CD4-positive, alpha-beta T cell (primary cell): ENCODE measurements at places on chromosomes 5 and 9.
A peak's percentile ranks its signal among the peaks of the same experiment; 100 is the strongest.

DNA sequence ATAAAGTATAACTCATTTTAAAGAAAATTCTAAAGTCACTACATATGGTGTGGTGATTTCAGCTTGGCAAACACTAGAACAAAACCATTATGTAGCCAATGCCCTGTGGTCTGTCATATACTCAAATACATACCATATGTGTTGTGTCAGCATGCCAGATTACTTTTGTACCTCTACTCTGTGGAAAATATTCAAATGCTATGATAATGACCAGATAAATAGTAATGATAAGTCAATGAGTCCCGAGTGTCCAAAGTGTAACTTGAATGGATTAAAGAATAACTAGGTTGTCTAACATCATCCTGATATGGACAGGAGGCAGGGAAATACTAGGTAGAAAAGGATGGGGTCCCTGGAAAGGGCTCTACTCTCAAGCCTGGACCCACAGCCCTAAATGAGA lies 58.0 kb upstream of the IL6ST start:
- H3K27ac ChIP-seq = no peak overlapping the region
- no peak overlapping the region for H3K4me3 ChIP-seq
- DNase-seq = no peak
- no peaks in the 10 kb centered on the region for H3K36me3 ChIP-seq

DNA sequence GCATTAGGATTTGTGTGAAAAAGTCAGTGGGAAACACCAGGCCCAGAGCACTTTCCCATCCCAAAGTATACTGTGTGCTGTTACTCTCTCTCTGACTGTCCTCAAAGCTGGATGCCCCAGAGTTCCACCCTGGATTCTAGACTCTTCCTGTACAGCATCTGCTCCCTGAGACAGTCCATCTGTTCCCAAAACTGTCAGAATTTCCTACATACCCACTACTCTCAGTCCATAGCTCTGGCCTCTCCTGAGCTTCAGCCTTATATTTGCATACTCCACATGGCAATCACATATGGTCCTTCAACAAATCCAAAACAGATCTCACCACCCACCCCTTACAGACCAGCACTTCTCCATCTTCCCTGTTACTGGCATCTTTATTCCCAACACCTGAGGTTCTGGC lies 9.5 kb downstream of the ELP1 start:
- H3K27ac ChIP-seq = no peak overlapping the region
- DNase-seq = no peak
- peaks cover 83% of the 10 kb centered on the region for H3K36me3 ChIP-seq
- no peaks in the 10 kb centered on the region for H3K27me3 ChIP-seq
- H3K4me1 ChIP-seq = no peaks in the 10 kb centered on the region

- DNase-seq = no peak
- no peaks in the 10 kb centered on the region for H3K4me1 ChIP-seq
- no peaks in the 10 kb centered on the region for H3K27me3 ChIP-seq
- no peak overlapping the region for H3K27ac ChIP-seq
- H3K36me3 ChIP-seq = no peaks in the 10 kb centered on the region
- no peak overlapping the region for H3K4me3 ChIP-seq
These were observed 26.2 kb downstream of the GRIA1 start for GRCh38 chr5:153516504-153517240.

GRCh38 chr5:56839062-56839461 lies 23.7 kb downstream of the MAP3K1 start:
- no peaks in the 10 kb centered on the region for H3K36me3 ChIP-seq
- no peak overlapping the region for H3K27ac ChIP-seq
- no peaks in the 10 kb centered on the region for H3K27me3 ChIP-seq
- H3K4me1 ChIP-seq = peaks cover 52% of the 10 kb centered on the region
- no peak overlapping the region for H3K4me3 ChIP-seq
- no peak for DNase-seq

DNA sequence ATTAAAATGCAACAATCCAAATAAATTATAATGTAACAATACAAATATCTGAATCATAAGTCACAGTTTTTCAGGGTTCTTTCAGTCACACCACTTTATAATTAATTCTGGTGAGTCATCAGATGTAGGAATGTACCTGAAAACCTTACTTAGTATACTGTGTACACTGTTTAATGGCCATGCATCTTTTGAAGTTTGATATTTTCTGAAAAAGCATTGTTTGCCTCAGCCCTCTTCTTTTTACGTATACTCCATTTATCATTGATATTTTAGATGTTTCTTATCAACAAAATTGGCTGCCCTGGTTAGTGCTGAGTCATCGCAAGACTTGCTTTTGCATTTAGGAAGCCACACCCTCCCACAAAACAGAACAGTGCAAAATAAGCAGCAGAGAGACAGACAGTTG lies 218.6 kb downstream of the PJA2 start:
- peak; percentile 2 for DNase-seq
- H3K4me1 ChIP-seq = no peaks in the 10 kb centered on the region
- H3K36me3 ChIP-seq = no peaks in the 10 kb centered on the region
- no peaks in the 10 kb centered on the region for H3K27me3 ChIP-seq
- H3K4me3 ChIP-seq = no peak overlapping the region
- H3K27ac ChIP-seq = no peak overlapping the region

DNA sequence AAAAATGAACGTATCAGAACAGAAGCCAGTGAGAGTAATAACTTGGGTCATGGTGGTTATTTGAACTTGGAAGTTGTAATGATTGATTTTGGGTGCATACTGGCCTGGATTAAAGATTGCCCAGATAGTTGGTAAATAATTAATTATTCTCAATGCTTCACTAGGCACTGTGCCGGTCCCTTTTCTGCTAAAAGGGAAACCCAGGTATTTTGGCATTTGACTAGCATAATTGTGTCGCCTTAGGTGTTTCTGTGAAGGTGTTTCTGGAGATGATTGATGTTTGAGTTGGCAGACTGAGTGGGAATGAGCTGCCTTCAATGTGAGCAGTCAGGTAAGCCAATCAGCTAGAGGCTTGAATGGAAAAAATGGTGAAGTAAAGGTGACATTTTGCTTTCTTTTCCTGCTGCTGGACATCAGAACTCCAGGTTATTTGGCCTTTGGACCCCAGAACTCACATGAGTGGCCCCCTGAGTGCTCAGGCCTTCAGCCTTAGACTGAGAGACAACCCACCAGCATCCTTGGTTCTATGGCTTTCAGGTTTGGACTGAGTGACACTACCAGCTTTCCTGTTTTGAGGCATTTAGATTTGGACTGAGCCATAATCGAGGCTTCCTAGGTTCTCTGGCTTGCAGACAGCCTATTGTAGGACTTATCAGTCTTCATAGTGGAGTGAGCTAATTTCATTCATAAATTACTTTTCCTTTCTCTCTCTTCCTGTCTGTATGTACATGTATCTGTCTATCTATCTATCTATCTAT lies 120.7 kb upstream of the PAPPA start:
- no peak for DNase-seq
- no peak overlapping the region for H3K27ac ChIP-seq
- no peaks in the 10 kb centered on the region for H3K36me3 ChIP-seq
- H3K4me3 ChIP-seq = no peak overlapping the region

DNA sequence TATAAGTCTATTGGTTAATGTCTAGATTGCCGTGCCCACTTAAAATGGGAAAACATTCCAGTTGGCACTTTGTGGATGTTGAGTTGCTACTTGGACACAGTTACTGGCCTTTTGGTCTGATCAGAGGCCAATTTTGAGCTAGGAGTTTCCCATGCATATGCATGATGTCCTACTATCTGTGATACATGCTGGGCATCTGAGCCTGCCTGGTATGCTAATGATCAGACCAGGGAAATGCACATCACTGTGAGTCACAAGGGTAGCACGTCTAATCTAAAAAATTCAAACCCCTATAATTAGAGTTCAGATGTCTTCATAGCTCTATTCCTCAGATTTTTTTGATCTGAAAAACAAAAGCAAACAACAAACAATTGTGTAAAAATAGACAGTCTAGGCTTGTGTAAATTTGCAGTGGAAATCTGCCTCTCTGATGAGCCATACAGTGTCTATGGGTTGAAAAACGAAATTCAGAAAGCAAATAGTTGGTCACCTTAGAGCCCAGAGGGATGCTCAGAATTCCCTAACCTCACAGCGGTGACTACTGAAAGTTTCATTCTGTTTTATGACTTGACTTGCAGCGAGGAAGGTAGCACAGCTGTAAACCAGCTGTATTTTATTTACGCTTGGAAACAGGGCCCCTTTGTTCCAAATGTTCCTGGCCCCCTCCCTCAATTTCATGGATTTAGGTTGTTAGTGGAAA lies 37.3 kb downstream of the PALM2AKAP2 start:
- peaks cover 8% of the 10 kb centered on the region for H3K27me3 ChIP-seq
- no peaks in the 10 kb centered on the region for H3K36me3 ChIP-seq
- H3K27ac ChIP-seq = no peak overlapping the region
- no peaks in the 10 kb centered on the region for H3K4me1 ChIP-seq
- DNase-seq = no peak
- H3K4me3 ChIP-seq = no peak overlapping the region

DNA sequence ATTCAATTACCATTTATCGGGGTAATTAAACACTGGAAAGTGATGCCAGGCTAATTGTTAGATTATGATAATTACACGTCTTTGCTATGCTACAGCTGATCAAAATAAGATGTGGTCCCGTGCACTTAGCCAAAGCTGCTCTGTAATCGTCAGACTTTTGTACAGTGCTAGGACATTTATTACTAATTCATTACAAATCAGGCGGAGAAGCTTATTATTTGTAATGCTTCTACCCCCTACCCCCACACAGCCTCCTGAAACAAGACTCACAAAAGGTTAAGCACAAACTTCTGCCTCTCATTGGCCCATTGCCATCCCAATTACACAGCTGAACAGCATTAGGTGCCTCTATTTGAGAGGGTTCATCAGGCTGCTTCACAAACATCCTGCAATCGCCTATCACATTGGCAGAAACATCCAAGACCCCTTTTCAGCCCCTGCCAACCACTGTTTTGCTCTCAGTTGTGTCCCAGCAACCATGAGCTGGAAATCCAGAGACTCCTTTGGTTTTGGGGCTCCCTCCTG lies 232.7 kb downstream of the EFNA5 start:
- no peak for DNase-seq
- no peaks in the 10 kb centered on the region for H3K27me3 ChIP-seq

DNA sequence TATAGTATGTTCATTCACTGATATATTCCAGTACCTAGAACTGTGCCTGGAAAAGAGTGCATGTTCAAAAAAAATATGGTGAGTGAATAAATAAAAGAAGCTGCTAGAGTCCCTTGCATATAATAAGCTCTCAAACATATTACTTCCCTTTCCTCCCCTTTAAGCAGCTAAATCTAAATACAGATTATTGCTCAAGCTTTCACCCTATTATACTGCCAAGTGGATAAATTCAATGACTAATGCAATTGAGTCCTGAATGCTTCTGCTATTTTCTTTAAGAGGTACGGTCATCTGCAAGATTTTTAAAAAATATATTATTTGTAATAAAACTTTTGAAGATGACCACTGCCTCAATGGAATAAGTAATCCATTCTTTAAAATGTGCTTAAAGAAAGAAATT lies 248.4 kb downstream of the PLK2 start:
- no peaks in the 10 kb centered on the region for H3K27me3 ChIP-seq
- no peak overlapping the region for H3K4me3 ChIP-seq
- H3K36me3 ChIP-seq = no peaks in the 10 kb centered on the region
- no peak for DNase-seq
- no peak overlapping the region for H3K27ac ChIP-seq
- no peaks in the 10 kb centered on the region for H3K4me1 ChIP-seq

DNA sequence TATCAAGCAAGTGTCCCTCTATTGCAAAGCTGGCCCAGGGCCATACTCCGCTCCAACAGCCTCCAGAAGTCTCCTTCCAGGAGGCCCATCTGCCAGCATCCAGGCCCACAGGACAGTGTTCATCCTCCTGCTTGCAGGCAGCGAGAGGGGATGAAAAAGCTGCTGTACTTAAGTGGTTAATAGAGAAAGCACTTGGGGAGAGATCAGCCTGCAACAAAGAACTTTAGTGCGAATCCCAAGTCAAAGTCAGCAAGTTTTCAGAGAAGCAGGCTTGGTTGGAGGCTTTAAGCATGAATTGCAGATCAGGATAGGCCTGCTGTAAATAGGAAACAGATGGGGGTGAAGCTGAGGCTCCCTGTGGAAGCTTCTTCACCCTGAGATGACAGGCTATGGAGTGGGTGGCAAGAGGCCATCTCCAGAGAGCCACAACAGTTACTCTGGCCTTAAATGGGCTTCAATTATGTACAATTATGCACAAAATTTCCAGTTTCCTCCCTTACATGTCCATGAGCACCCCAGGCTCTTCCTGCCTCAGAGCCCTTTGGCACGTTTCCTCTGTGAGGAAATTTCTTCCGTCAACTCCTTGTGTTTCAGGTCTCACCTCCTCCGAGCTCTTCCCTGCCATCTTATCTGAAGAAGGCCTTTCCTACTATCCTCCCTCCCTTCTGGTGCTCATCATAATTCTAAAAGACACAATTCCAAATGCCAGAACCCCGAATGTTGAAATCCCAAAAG lies 98.0 kb upstream of the NR3C1 start:
- no peak for DNase-seq
- no peaks in the 10 kb centered on the region for H3K36me3 ChIP-seq
- no peak overlapping the region for H3K27ac ChIP-seq
- H3K27me3 ChIP-seq = no peaks in the 10 kb centered on the region

DNA sequence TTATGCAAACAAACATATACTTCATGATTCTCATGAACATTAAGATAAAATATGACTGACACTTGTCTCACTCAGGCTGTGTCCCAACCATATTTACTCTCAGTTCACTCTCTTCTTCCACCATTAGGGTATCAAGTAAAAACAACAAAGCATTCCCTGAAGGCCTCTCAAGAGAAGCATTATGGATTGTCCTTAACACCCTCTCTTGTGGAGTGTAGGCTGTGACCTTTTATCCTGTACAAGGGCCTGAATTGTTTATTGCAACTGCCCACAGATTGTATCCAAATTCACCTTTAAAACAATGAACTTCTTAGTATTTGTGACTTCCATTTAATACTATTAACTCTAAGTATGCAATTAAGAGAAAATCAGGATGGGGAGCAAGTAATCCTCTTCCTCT lies 78.1 kb downstream of the RICTOR start:
- peaks cover 39% of the 10 kb centered on the region for H3K36me3 ChIP-seq
- no peak overlapping the region for H3K4me3 ChIP-seq
- no peak overlapping the region for H3K27ac ChIP-seq
- no peaks in the 10 kb centered on the region for H3K4me1 ChIP-seq
- no peaks in the 10 kb centered on the region for H3K27me3 ChIP-seq

GRCh38 chr5:124587280-124587679 lies 159.2 kb downstream of the ZNF608 start:
- no peaks in the 10 kb centered on the region for H3K27me3 ChIP-seq
- no peak overlapping the region for H3K4me3 ChIP-seq
- H3K27ac ChIP-seq = no peak overlapping the region
- no peaks in the 10 kb centered on the region for H3K36me3 ChIP-seq
- no peak for DNase-seq
